Cardiac muscle cell (in vitro differentiated cells and primary cell): ENCODE measurements at places on chromosomes 6 and 20. TPM values are rescaled to one million over a fixed set of nuclear protein-coding genes. Genes with fewer than 3 reads are reported as not detected.

Gene RWDD1
- 70.0 and 70.7 TPM in 2 replicates for polyA plus RNA-seq

Gene CABLES2
- 21.4 and 23.8 TPM in 2 replicates for polyA plus RNA-seq

Gene OPRL1
- 2.1 and 2.9 TPM in 2 replicates for polyA plus RNA-seq

Gene IRF4
- polyA plus RNA-seq: 0.25 TPM in 1 of 2 replicates, not detected in the other

Gene LTB
- polyA plus RNA-seq: 0.61 and 1.5 TPM in 2 replicates

Gene HTR1B
- 0.97 and 2.8 TPM in 2 replicates for polyA plus RNA-seq

Gene SAPCD1
- polyA plus RNA-seq: 2.1 and 4.2 TPM in 2 replicates

Gene SSTR4
- not detected in 2 replicates for polyA plus RNA-seq

Gene KIF25
- polyA plus RNA-seq: 0.40 and 1.2 TPM in 2 replicates

Gene GJA10
- polyA plus RNA-seq: not detected in 2 replicates

Gene C6orf132
- 0.49 and 0.56 TPM in 2 replicates for polyA plus RNA-seq

Gene TCP11
- polyA plus RNA-seq: 0.54 TPM in 1 of 2 replicates, not detected in the other

Gene NUP43
- 14.1 and 15.7 TPM in 2 replicates for polyA plus RNA-seq

Gene RNF182
- 0.45 and 1.1 TPM in 2 replicates for polyA plus RNA-seq
